HS-5 (cell line): ENCODE measurements at places on chromosomes 1 and 21.

DNA sequence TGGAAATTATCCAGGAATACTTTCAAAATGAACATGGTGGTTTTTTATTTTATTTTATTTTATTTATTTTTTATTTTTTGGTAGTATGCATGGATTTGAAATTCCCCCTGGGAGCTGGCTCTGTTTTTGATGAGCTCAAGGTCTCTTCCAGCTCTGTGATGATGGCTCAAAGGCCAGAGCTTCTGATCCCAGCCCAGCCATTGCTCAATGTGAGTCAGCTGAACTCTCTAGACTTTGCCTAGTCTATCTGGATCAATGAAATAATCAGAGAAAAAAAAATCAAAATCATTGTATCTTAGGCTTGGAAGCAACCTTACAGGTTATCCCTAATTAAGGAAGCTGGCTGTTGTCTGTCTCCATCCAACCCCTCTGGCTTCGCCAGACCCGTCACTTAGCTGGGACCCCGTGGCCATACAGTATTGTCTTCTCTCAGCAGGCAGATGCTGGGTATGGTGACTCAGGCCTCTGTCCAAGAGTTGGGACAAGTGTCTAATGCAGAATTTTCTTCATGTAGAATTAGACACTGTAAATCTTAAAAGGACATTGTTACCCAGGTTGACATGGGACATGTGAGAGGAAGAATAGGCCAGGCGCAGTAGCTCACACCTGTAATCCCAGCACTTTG is 90.2 kb upstream of the LPGAT1 start:
- no peak for DNase-seq

DNA sequence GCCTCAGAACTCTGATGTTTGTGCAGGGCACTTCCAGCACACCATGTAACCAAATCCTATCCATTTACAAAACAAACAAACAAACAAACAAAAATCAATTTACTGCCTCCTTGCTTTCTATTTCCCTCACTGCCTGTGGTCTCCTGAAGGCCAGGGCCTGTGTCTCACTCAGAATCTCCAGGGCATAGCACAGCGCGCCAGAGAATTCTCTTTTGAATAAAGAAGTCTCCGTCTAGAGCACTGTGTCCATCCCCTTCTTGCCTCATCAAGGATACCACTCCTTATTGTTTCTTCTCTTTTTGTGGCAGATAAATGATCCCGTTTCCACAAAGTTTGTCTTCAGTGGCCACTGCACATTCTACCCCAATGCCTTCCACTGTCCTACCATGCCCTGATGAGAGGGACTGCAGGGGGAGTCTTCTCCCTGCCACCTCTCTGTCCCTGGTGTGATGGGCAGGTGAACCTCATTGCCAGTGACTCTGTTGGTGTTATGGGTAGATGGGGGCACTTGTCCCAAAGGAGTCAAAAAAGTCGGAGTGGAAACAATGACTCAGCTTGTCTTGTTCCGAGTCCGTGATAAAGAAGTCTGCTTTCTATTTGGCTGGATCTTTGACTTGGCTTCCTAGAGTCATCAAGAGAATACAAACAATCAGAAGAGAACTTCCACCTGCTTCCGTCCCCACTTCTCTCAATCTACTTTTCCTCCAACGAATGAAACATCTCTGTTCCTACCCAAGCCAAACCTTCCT is 30.0 kb downstream of the XCL2 start:
- DNase-seq: no peak

GRCh38 chr1:150092180-150092791 is 24.7 kb downstream of the VPS45 start:
- DNase-seq: no peak

DNA sequence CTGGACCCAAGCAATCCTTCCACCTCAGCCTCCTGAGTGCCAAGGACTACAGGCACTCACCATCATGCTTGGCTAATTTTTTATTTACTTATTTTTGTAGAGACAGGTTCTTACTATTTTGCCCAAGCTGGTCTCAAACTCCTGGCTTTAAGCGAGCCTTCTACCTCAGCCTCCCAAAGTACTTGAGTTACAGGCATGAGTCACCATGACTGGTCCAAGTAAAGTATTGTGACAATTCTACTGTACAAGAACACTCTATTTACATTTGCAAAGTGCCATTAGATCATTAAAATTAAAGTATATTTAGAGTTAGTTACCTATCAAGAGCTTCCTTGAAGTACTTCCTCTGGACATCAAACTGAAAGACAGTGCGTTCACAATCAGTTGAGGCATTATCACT is 44.8 kb downstream of the NRDC start:
- DNase-seq: no peak

DNA sequence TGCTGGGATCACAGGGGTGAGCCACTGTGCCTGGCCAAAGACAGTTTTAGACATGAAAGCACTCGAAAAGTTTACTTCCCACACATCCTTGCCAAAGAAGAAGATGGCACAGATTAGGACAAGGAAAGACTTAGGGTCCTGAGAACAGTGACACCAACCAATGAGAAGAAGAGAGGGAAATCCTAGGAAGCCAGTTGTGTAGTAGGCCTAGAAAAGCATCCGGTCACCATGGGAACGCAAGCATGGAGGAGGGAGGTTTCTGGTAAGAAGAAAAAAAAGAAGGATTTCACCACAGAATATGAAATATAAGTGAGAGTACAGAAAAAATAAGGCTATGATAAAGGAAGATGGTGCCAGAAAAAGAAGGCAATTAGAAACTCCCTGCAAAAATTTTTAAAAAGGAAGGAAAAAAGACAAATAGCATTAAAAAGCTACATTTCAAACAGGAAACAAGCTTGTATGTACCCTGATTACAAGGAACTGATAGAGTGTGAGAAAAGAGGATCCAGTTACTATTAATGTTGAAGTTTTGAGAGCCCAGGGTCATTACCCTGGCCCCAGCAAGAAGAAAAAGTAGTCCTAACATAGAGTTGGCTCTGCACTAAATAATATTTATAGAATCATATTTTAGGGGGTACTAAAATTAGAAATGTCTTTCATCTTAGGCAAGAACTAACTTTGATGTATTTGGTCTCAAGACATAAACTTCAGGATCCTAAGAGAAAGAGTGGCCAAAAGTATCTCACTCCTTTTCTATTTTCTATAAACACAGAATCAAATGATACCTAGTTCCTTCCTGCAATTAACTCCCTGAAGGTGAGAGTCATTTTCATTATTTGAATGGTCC is 16.1 kb downstream of the DIPK1A start:
- DNase-seq: no peak

DNA sequence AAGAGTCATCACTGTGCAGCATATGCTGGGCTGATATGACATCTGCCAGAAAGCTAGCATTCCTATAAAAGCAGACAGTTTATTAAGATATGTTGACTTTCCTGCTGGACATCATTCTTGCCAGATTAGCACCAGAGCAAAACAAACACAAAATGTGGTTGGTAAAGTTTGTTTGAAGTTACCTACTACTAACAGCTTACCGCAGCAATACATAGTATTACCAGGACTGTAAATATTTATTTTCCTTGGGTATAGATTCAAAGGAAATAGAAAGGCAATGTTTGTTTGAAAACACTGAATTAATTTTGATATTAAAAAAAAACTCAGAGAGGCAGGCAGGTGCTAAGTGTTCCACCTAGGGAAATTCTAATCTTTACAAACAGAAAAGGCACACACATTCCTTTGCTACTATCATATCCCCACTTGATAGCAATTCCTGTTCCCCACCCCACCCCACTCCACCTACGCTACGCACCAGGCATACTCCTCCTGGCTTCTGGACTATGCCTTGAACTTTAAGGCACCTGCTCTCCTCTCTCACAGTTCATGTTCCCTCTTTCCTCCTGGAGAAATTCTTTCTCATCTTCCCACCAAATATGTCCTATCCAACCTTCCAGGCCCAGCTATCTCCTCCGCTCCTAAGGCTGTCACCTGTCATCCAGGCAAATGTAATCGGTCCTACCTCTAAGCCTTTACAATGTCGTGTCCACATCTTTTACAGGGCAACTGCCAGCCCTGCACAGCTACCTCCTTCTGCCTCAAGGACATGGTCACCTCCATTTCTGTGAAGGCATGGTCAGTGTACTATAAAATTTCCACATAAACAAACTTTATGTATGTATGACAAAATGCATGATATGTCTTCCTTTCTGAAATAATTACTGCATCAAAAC is 34.7 kb downstream of the PTPN14 start:
- no peak for DNase-seq

DNA sequence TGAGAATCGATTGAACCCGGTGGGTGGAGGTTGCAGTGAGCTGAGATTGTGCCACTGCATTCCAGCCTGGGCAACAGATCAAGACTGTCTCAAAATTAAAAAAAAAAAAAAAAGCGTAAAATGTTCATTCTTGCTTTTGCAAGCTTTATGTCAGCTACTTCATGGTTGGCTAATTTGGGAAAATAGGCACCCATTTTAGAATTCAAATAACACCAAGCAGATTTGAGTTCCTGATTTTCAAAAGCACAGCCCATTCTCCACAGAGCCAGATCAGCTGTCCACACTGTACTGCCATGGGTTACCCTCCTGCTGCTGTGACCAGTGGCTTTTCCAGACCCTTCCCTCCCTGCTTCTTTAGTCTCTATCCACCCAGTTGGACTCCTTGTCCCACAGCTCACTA is 4.4 kb downstream of the THEM5 start:
- DNase-seq: no peak

- no peak for DNase-seq
Measured at GRCh38 chr1:217871955-217872354, 240.8 kb downstream of the SPATA17 start.

DNA sequence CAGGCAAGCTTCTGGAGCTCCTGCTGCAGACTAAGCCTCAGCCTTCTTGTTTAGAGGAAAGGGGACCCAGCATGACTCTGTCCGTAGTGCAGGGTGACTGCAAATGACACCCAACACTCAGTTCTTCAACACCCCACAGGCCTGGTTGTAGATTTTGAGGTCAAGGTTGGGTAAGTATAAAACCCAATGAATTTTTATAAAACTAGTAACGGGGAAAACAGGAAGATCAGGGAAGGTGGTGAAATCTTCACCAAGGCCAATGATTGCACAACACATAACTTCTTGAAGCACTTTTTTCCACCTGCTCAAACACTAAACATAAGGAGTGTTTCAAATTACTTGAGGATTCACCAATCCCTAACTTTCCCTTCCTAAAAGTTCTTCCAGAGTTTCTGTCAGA is 89.4 kb upstream of the JAK1 start:
- no peak for DNase-seq
